Activated B cell treated with CpG ODN at 0.5 μM for 24 hours (primary cell): ENCODE measurements at places on chromosomes 5 and 9. TPM values are rescaled to one million over a fixed set of nuclear protein-coding genes. Genes with fewer than 3 reads are reported as not detected.

CTXN3 gene
- total RNA-seq = not detected in 2 replicates

TSSK1B gene
- total RNA-seq = not detected in 2 replicates

GRCh38 chr9:33506626-33507370, 17.3 kb upstream of the ANKRD18B start:
- no peak for DNase-seq
- peaks cover 7% of the 10 kb centered on the region for H3K4me1 ChIP-seq
- no peak overlapping the region for H3K27ac ChIP-seq
- H3K27me3 ChIP-seq = peaks cover 4% of the 10 kb centered on the region
- no peak overlapping the region for H3K4me3 ChIP-seq
- no peaks in the 10 kb centered on the region for H3K36me3 ChIP-seq

LRSAM1 gene
- total RNA-seq = 19.4 and 23.9 TPM in 2 replicates

NR5A1 gene
- not detected in 2 replicates for total RNA-seq

PITX1 gene
- total RNA-seq = not detected in 2 replicates

DNA sequence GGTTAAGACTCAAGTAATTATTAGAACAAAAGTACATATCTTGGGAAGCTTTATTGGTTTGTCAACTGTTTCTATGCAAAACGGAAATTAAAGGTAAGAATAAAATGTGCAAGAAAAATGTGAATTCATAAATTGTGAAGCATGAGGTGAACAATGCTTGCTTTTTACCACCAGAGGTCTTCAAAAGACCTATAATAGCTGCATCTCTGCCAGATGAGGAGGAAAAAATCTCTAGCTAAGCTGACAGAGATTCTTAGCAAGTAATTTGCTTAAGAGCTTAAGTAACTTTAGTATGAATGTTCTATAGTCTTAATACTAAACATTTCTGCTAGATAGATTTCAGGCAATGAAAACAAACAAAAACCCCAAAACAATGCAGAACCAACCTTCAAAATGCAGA, 54.1 kb downstream of the MRPS30 start:
- H3K4me3 ChIP-seq = no peak overlapping the region
- no peaks in the 10 kb centered on the region for H3K36me3 ChIP-seq

DNA sequence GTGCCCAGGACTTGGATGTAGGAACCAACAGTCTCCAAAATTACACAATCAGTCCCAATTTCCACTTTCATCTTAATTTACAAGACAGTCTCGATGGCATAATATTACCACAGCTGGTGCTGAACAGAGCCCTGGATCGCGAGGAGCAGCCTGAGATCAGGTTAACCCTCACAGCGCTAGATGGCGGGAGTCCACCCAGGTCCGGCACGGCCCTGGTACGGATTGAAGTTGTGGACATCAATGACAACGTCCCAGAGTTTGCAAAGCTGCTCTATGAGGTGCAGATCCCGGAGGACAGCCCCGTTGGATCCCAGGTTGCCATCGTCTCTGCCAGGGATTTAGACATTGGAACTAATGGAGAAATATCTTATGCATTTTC, 837 bp downstream of the PCDHB2 start:
- no peak overlapping the region for H3K4me3 ChIP-seq
- no peaks in the 10 kb centered on the region for H3K4me1 ChIP-seq
- no peaks in the 10 kb centered on the region for H3K36me3 ChIP-seq
- H3K27me3 ChIP-seq = peaks cover 32% of the 10 kb centered on the region
- DNase-seq = no peak

PCDHGC5 gene
- total RNA-seq = 0.24 and 0.38 TPM in 2 replicates

GRCh38 chr5:68273717-68274409, 58.3 kb downstream of the PIK3R1 start:
- peaks cover 29% of the 10 kb centered on the region for H3K4me1 ChIP-seq
- no peak overlapping the region for H3K4me3 ChIP-seq
- no peaks in the 10 kb centered on the region for H3K27me3 ChIP-seq
- no peak for DNase-seq

CEL gene
- total RNA-seq = 0.49 and 0.64 TPM in 2 replicates

TAF11L4 gene
- not detected in 2 replicates for total RNA-seq

DNA sequence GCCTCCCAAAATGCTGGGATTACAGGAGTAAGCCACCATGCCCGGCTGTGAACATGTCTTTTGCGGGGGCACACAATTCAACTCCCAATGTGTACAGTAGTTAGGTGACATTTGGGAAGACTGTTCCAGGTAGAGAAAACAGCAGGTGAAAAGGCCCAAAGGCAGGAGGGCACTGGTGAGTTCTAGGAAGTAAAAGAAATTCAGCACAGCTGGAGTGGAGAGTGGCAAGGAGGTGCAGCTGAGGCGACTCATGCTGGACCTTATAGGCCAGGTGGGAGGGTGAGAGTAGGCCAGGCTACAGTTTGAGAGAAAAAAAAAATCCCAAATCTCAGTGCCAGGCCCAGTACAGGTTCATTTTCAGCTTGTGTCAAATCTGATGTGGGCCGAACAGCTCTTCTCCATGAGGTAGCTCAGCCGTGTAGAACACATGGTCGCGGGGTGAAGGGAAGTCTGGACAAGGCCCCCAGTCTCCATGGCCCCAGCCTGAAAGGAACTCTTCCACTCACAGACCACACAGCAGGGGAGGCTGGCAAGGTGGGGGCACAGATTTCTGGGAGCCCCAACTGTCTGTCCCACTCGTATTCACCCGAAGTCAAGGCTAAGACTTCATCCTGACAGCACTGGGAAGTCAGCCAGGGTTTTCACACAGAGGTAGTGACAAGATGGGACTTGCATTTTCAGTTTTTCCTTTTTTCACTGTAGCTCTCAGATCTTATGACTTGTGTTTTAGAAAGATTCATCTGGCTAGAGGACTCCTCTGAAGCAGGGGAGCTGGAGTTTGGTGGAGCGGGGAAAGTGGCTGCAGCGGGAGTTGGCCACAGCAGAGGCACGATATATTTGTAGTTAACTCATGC, 4.5 kb upstream of the HNRNPAB start:
- H3K27me3 ChIP-seq = peaks cover 3% of the 10 kb centered on the region
- peaks cover 3% of the 10 kb centered on the region for H3K36me3 ChIP-seq
- H3K27ac ChIP-seq = no peak overlapping the region

GRCh38 chr5:73663860-73664240, 37.9 kb downstream of the ARHGEF28 start:
- no peaks in the 10 kb centered on the region for H3K4me1 ChIP-seq
- peaks cover 14% of the 10 kb centered on the region for H3K27me3 ChIP-seq
- DNase-seq = no peak
- no peak overlapping the region for H3K4me3 ChIP-seq

DNA sequence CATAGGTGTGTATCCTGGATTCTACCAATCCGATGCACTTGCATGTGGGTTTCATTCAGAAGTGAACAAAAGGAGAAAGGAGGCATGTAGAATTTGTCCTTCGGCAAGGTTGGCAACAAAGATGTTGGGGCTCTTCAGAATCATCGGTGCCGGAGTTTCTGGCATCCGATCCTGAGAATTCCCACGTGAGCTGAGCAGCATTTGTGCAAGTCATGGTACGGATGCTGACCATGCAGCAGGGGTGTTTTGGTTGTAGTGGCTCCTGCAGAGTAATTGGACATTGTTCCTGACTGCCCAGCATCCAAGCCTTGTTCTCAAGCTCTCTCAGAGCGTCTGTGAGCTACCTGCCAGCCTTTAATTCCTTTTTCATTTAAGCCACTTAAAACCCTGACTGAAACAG, 19.0 kb upstream of the POC5 start:
- no peak for DNase-seq
- H3K4me3 ChIP-seq = no peak overlapping the region
